Activated CD4-positive, alpha-beta T cell treated with anti-CD3 and anti-CD28 coated beads, Interleukin-2, amount 50 U/mL, for 24 hours (primary cell): ENCODE measurements at places on chromosomes 1 and 21.

DNA sequence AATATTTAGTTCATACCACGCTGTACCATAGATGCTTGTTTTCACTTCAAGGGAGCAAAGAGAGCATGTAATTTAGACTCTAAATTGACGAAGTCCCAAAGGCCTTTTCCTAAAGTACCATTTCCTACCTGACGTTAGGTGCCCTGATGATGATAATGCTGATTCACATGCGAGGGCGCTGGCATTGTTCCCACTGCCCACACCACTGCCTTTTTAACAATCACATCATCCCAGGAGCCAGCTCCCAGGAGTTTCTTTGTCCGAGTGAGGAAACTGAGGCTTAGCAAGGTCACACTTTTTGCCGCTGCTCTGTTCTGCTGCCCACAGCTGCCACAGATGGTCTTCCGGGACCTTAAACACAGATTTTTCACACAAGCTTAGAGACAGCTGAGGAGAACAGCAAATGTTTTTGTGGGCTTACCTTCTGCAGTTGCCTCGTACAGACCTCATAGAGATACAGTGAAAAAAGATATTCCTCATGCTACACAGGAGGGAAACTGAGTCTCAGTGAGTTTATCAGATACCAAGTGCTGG, 69.4 kb downstream of the EVA1C start:
- no peak for DNase-seq

GRCh38 chr1:205236526-205236925, 8.8 kb downstream of the TMCC2 start:
- DNase-seq, result no peak

GRCh38 chr1:119250299-119250698, 109.8 kb upstream of the WARS2 start:
- no peak for DNase-seq

DNA sequence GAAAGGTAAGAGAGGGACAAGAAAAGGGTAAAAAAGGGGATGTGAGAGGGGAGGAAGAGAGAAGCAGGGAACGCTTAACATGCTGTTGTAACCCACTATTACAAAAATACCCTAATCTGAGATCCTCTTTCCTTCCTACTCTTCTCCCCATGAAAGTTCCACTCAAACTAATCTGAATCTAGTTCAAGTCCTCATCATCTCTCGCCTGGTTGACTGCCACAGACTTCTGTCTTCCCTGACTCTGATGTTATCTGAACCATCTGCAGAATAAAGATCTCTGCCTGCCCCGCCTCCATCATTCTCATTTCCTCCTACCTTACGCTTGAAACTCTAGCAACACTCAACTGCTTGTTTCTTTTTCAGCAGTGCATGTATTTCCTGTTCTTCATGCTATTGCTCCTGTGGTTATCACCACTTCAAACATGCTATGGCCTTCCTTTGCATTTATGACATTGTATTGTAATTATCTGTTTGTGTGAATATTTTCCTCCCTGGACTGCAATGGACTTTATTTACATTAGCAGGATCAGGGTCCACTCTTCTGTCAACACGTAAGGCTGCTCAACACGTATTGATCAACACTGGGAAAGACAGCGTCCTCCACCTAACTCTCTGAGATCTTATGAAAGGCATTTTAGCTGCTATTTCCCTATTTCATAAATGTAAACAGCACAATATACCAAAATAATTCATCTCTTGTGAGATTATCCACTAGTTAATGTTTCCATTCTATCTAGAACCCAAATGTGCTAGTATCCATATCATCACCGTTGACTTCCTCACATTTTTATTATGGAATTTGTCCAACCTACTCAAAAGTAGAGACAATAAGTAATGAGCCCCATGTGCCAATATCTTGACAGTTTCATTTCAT, 215.5 kb upstream of the USP25 start:
- peak; percentile 41 for DNase-seq

DNA sequence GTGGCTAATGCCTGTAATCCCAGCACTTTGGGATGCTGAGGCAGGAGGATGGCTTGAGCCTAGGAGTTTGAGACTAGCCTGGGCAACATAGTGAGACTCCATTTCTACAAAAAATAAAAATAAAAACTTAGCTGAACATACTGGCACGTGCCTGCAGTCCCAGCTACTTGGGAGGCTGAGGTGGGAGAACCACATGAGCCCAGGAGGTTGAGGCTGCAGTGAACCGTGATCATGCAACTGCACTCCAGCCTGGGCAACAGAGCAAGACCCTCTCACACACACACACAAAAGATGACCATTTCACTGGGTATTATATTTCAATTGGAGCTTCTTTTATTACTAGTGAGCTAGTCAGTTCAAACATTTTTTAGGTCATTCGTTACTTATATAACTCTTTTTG, 116.9 kb upstream of the SLC35F3 start:
- no peak for DNase-seq

DNA sequence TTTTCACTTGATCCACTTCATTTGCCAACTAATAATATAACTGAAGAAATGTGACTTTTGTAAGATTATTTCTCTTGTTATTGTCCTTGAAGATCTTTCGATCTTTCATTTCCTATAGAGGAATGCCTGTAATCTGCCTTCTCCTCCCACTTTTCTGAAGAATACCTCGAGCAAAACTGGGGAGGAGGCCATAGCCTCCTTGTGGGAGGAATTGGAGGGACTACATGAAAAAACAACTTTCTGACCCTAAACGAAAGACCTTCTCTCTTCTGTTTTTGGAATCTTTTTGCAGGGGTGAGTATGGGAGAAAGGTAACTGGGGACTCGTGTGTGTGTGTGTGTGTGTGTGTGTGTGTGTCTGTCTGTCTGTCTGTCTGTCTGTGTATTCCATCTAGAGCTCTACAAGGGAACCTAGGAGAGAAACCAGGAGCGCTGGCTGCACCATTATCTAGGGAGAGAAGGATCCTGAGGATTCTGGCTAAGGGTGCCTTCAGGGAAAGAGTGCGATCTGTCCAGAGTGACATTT, 32.4 kb upstream of the MAB21L3 start:
- no peak for DNase-seq

DNA sequence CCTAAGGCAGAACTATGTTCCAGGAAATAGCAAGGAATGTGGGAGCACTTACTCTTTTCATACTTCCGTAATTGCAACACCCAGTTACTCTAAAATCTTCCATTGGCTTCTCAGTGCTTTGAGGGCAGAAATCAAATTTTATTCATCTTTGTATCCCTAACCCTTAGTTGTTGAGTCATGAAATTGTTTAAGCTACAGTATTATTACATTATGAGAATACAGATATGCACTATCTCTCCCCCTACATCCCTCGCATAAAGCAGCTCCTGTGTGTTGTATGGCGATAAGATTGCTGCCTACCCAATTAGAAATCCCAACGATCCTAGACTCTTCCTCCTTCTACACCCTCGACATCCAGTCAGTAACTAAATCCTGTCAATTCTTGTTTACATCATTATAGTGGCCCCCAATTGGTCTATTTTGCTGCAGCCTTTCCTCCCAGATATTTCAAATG, 2.6 kb downstream of the AIDA start:
- DNase-seq, result no peak

GRCh38 chr1:232995189-232995588, 44.8 kb downstream of the NTPCR start:
- DNase-seq, result no peak

GRCh38 chr1:117077267-117077666, 17.1 kb downstream of the TTF2 start:
- no peak for DNase-seq

- no peak for DNase-seq
Measured at GRCh38 chr21:42321845-42322244, 6.6 kb upstream of the TFF3 start.

- DNase-seq, result peak; percentile 32
Measured at GRCh38 chr1:54542120-54542961, 5.7 kb upstream of the ACOT11 start.

- no peak for DNase-seq
Measured at GRCh38 chr1:226384717-226385116, 23.2 kb downstream of the PARP1 start.

DNA sequence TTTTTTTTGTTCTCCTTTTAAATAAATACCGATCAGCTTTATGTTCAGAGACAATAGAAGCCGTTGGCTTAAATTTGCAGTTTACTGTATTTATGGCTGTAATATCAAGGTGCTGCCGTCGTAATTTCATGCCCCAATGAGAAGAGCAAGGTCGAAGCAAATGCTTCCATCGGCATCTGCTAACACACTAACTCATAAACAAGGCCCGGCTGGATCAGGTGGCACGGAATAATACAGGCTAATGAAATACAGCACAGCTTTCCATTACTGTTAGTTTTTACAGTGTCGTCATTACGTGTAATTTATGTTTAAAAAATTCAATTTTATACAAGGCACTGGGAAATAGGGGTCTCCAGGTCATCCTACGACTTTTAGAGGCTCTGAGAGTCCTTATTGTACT, 119.0 kb downstream of the PEX14 start:
- no peak for DNase-seq

DNA sequence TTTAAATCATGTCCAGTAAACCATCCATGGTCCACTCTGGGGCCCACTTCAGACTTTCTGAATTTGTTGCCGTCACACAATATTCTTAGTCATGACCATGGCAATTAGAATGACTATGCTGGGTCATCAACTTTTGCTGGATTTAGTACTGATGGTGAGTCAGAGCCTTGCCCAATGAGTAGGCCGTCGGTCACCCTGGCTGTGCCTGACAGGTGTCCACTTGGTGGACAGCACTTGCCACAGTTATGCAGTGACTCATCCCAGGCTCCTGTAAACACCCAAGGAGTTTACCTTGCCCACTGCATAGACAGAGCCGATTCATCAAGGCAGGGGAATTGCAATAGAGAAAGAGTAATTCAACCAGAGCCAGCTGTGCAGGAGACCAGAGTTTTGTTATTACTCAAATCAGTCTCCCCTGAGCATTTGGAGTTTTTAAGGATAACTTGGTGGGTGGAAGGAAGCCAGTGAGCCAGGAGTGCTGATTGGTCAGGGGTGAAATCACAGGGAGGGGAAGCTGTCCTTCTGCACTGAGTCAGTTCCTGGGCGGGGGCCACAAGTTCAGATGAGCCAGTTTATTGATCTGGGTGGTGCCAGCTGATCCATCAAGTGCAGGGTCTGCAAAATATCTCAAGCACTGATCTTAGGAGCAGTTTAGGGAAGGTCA, 333.8 kb downstream of the PTPRU start:
- DNase-seq, result no peak

GRCh38 chr21:45386728-45387371, 18.1 kb upstream of the COL18A1 start:
- no peak for DNase-seq

DNA sequence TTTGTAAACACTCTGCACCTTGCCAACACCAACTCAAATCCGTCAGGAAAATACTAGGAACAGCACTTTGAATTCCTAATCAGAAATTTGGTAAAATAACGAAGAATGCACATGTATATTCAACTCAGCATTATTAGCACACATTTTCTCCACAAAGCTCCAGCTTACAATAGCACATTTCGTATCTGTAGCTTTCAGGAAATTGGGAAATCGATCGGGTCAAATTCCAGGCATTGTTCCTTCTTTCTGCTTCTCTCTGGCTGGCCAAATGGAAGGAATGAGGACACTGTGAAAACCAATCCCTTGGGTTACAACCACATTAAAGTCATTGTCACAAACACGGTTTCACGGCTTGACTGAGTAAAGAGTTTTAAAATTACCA, 58.6 kb downstream of the NPHP4 start:
- no peak for DNase-seq

GRCh38 chr1:182392050-182393028, 749 bp upstream of the GLUL start:
- no peak for DNase-seq

DNA sequence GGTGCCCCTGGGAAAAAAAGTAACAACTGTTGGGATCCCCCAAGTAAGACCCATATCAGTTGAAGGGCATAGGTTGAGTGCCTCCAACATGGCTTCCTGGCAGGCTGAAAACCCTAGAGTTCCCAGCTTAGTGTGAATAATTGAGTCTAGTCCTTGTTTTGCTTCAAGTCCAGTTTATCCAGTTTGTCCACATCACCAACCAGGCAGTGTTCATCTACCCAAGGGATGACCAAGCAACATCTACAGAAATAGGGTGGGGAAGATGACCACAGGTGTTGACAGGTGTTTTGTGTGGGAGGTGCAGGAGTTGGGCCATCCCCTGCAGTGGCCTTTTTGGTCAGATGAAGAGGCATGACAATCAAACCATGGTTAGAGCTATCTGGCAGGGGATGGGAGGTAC, 54.3 kb upstream of the ERO1B start:
- DNase-seq, result no peak

- no peak for DNase-seq
Measured at GRCh38 chr1:226872437-226872836, 2.0 kb downstream of the PSEN2 start.

DNA sequence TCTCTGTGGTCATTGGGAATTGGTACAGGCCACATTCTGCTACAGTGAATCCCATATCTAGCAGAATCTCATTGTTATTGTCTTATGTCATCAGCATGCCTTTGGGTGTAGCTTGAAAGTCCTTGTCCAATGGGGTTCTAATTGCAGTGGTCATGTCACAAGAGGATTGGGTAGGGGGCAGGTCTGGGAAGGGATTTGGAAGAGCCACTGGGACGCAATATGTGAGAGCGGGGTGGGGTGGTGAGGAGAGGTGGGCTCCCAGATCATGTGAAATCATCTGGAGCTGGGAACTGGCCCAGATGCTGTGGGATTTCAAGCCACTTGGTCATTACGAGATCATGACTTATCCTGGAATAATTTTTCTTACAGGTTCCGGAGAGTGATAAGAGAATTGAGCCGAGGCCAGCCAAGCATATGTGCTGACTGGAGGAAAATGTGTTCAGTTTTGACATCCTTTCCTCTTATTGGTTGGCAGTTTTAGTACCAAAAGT, 16.3 kb downstream of the CNIH3 start:
- no peak for DNase-seq

- no peak for DNase-seq
Measured at GRCh38 chr1:90370686-90371447, 346.2 kb downstream of the BARHL2 start.

- DNase-seq, result no peak
Measured at GRCh38 chr1:234538062-234538731, 59.2 kb upstream of the TARBP1 start.

- DNase-seq, result no peak
Measured at GRCh38 chr1:81226603-81226928, 574.2 kb upstream of the ADGRL2 start.

DNA sequence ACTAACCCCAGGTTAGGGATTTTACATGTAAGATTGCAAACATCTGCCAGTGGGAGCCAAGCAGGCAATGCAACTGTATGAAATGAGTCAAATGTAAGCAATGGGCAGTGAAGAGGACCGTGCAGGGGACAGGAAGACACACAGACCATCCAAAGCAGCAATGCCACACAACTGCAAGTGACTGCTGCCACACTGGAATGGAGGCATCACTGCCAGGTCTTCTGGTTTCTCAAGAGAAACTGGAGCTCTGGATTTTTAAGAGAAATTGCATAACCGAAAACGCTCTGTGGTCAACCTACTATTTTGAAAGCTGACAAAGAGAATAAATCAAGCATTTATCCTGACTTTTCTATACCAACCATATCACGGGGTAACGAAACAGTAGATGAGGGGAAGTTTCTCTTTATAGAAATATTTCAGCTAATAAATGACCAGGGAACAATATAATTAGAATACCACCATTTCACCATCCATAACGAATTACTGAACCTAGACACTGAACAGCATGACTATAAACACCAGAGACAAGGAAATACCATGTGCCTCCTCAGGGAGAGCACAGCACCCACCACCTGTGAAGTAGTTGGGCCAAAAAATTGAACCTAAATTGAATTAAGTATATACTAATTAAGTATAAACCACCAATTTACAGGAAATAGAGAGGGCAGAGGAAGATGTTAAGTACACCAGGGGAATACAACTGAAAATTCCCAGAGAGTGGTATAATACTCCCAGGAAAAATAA, 4.4 kb downstream of the AK2 start:
- no peak for DNase-seq

- no peak for DNase-seq
Measured at GRCh38 chr1:151680391-151680790, 36.2 kb downstream of the CELF3 start.
